Stimulated activated CD8-positive, alpha-beta memory T cell treated with anti-CD3 and anti-CD28 coated beads, Interleukin-7, amount 100 ng/mL, for 24 hours (primary cell): ENCODE measurements at places on chromosomes 16 and 17.

DNA sequence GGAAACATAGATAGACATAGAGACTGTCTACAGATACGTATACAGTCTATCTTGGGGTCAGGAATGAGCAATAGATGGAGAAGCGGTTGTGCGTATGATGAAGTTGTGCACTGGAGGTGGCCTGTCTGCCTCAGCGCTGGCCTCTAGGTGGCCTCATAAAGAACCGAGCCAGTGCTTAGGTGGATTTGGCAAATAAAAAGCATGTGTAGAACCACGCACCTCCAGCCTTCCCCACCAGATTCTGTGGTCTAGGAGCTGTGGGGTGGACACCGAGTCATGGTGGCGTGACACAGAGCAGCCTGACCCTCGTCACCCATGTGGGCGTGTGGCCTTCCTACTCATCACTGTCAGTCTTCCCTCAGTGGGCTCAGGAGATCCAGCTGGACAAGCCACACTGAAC, 34.0 kb downstream of the PGS1 start:
- DNase-seq = no peak

- DNase-seq = no peak
Measured at GRCh38 chr16:14511800-14512135, 118.3 kb downstream of the PARN start.

DNA sequence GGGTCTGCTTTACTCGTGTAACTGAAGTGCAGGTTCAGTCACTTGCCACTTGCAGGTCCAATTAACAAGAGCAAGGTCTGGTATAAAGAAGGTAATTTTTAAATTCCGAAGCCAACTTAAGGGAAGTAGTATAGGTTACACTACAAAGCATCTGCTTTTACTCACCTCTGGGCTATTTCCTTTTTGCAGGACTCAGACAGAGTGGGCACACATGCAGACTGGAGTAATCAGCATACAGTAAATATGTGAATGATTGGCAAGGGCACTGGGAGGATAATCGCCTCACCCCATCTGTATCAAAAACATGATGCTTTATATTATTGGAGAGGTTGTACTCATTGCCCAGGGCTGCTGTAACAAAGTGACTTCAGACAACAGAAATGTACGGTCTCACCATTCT, 160.1 kb upstream of the CDH5 start:
- DNase-seq = no peak

- DNase-seq = no peak
Measured at GRCh38 chr16:79673635-79674034, 73.1 kb upstream of the MAF start.

DNA sequence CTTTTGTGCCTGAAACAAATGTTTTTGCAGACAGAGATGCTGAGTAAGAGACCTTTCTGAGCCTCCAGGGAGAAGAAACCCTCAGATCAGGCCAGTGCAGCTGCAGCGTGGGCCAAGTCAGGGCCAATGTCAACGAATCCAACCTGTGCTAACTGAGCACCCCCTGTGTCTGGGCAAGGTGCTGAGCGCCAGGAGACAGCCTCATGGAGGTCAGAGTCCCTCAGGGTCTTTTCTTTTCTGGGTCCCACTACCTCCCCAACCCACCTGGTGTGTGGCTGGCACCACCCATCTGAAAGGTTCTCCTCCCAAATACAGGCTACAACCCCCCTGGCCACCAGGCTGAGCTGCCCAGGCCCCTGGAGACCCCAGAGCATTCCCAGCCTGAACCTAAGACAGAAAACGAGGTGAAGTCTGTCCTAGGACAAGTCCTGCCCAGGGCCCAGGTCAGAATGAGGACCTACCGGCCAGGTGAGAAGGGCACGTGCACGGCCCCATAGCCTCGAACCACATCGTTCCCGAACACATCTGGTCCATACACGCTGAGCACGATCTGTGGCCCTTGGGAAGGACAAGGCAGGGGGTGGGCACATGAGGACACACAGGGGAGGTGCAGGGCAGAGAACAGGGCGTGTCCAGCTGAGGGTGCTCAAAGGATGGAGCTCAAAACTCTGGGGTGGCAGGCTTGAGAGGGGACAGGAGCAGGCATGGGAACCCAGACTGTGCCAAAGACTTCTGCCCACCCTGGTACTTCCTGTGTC, 15.0 kb downstream of the B9D1 start:
- DNase-seq = no peak
